ENCODE measurements at places on chromosomes 3 and 15. TPM values are rescaled to one million over a fixed set of nuclear protein-coding genes. Genes with fewer than 3 reads are reported as not detected.

- no peak for DNase-seq
Measured at GRCh38 chr3:77195766-77196545, 156.1 kb downstream of the ROBO2 start.

- no peak for DNase-seq
Measured at GRCh38 chr3:126085276-126085675, 1.4 kb upstream of the SLC41A3 start.

DNA sequence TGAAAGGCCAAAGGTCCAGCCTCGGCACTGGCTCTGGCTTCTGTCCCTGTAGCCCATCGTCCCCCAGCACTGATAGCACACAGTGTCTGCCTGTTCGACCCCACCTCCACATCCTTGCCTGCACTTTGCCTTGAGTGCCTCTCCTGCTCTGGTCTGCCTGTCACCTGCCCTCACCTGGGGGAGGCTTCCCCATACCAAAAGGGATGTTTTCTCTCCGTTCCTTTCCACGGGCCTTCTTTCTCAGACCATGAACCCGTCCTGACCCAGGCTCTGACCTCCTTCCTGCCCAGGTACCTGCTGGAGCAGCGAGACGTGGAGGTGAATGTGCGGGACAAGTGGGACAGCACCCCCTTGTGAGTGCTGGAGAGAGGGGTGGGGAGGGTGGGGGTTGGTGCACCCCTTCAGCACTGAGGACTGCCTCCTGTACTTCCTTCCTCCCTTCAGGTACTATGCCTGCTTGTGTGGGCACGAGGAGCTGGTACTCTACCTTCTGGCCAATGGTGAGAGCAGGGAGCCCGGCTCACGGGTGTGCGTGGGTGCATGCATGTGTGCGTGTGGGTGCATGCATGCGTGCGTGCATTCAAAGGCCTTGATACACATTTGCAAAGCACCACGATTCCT is 1.5 kb downstream of the ABTB1 start:
- DNase-seq: peak; percentile 17

DNA sequence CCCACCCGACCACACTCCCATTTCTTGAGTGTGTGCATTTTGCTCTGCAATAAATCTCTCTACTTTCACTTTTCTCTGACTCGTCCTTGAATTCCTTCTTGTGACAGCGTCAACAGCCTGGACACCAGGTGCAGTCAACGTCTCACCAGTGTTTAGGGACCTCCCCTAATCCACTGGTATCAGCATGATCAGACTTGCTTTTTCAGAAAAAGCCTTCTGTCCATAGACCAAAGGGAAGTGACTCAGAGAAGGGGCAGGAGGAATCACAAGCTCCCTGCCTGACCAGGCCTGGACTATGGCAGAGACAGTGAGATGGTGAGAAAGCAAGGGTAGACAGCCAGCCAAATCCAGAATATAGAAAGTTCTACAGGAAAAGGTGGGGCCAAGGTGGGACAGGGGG is 15.5 kb downstream of the CCR5 start:
- DNase-seq: no peak

The ACKR4 gene
- total RNA-seq: 3.2 TPM

The TP63 gene
- not detected for total RNA-seq

The NR1I2 gene
- not detected for total RNA-seq

All from omental fat pad (tissue), 4 donors.